ENCODE measurements at places on chromosomes 13 and 19.

GRCh38 chr13:25215253-25215575 lies 43.1 kb upstream of the AMER2 start:
- no peak for DNase-seq

GRCh38 chr19:4391306-4391693 lies 9.0 kb downstream of the SH3GL1 start:
- DNase-seq = no peak

- no peak for DNase-seq
Measured at GRCh38 chr13:89812856-89813255, 1534.6 kb upstream of the MIR17HG start.

- DNase-seq = no peak
Measured at GRCh38 chr13:106686163-106686562, 118.2 kb upstream of the ARGLU1 start.

DNA sequence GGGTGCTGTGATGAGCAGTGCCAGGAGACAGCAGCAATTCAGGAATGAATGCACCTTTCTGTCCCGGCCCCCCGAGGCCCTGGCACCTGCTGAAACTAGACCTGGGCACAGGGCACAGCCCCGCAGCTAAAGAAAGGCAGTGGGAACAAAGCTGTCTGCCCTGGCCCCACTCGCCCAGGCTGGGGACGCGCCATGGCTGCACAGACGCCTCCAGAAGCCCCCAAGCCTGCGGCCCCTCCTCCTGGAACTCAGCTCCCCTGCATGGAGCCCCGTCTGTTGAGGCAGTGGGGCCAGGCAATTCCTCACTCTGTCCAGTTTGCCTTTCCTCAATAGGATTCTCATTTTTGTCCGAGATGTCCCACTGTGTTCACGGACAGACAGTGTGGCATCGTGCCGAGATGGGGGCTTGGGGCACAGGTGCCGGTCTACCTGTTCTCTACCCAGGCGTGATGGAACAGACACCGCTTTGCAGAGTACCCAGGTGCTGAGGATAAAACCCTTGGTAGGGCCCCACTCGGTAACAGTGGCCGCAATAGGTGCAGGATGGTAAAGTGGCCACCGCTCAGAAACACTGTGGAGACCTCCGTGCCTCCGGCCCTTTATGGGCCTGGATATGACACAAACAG lies 146.5 kb upstream of the SOX1 start:
- DNase-seq = no peak

Data from left ventricle myocardium superior (tissue), 1 donor.